ENCODE measurements at places on chromosomes 3 and 15. TPM values are rescaled to one million over a fixed set of nuclear protein-coding genes. Genes with fewer than 3 reads are reported as not detected.

GRCh38 chr15:47367726-47368390 lies 349.4 kb upstream of the SEMA6D start:
- no peak for DNase-seq

Gene GPR156
- 11.8 TPM for total RNA-seq

DNA sequence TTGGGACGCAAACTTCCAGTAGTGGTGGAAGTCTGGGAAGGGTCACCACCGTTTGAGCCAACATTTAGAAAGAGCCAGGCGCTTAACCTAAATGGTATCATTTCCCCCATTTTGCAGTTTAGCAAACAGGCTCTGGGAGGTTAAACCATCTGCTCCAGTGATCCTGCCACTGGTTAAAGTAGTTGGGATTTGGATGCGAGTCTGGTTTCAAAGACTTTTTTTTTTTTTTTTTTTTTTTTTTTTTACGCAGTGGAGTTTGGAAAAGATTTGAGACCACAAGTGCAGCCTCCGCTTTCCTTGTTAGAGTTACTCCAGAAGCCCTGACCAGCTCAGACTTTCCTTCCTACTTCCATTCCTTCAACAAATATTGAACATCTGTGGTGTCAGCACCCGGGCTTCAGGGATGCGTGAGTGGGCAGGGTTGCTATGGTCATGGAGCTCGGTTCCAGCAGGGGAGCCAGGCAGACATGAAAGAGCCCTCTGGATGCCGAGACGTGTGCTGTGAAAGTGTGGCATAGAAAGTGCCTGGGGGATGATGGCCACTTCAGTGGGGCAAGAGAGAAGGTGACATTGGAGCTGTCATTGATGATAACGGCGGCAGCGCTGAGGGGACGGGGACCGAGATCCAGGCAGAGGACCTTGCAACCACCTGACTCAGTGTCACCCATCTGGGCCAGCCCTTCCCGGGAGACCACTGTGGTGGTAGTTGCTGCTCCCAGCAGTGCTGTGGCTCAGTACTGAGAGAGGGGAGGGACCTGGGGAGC lies 1.1 kb upstream of the RNU6-1 start:
- DNase-seq: no peak

DNA sequence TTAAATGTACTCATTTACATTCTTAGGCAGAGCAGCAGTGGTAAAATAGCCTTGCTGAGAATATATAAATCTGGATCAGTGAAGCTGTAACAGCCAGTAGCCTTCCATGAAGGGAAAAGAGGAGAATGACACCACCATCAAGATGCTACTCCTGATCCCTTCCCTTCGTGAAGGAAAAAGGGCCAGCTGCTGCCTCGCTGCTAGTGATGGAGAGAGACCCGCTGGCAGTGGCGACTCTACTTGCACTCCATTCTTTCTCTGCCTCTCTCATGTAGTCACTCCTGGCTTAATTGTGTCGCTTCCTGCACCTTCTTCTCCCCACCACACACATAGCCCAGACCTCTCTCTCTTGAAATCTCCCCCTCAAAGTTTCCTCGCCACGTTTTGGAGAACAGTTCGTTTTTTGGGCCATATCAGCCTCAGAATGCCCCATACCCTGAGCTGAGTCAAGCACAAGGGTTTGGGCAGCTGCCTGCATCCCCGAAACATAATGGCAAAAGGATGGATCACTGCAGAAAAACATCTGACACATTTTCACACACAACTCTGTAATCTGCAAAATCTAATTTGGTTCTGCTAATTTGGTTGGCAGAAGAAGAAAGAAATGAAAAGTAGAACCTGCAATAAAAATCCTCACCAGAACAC lies 460.3 kb upstream of the IL12A start:
- no peak for DNase-seq
